ENCODE measurements at places on chromosomes 11 and 22.

DNA sequence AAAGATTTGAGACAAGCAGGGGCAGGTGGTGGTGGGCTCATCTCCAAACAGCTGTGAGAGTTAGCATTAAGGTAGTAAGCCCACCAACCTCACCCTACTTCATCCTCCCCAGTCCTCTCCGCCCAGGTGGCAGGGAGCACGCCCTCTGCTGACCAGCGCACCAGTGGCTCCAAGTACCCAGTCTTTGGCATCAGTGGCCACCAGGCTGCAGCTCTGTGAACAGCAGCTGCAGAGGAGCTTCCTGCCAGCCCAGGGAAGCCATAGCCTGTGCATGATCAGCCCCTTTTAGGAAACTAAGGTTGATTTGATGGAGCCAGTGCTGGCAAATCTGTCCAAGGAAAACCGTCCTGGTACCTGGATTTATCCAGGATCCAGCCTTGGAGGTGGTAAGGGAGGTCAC lies 21.7 kb downstream of the CAVIN3 start:
- DNase-seq, result peak; percentile 72

GRCh38 chr11:80362563-80363340 lies 921.9 kb upstream of the TENM4 start:
- DNase-seq, result no peak

DNA sequence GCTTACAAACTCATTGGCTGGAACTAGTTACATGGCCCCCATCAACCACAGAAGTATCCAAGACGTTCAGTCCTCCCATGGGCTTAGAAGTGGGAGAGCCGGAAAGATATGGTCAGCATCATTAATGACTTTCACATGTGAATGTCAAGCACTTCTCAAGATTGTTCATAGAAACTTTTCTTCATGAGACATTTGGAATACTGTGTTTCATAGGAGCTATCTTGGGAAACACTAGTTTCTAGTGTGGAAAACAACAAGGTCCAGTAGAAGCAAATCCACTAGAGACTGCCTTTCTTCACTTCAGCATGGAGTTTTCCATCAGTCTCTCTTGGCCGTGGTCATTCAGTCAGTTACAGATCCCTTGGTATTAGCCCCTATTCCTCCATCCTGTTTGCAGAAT lies 160.9 kb downstream of the C11orf91 start:
- no peak for DNase-seq

DNA sequence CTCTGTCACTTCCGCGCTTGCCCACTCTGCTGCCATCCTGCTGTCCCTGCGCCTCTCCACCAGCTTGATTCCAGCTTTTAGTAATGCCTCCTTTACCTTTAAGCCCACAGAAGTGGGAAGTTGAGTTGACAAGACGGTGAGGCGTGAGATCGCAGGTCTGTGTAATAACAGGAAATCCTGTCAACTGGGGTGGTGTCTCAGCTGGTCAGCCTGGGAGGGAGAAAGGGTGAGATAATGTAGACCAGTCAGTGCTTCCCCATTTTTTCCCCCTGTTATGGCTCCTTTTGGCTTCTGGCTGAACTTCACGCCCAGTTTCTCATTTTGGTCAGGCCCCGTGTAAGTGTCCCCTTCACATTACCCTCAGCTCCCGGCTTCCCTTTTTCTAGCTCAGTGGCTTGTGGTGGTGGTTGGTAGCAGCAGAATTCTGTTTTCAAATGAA lies 98.9 kb downstream of the TRAF6 start:
- DNase-seq, result peak; percentile 28

GRCh38 chr22:27262361-27262760 lies 539.2 kb downstream of the MN1 start:
- DNase-seq, result no peak

DNA sequence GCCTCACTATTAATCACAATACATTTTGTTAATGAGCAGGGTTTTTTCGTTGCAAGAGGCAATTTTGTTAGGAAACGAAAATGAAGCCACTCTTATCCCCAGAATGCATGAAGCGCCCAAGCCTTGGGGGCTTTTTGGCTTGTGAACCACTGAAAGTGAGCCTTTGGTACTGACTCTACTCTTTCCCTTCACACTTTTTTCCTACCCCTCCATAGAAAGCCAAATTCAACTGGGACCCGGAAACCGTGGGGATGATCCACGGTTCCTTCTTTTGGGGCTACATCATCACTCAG lies 4.8 kb downstream of the SLC17A6 start:
- DNase-seq, result no peak

DNA sequence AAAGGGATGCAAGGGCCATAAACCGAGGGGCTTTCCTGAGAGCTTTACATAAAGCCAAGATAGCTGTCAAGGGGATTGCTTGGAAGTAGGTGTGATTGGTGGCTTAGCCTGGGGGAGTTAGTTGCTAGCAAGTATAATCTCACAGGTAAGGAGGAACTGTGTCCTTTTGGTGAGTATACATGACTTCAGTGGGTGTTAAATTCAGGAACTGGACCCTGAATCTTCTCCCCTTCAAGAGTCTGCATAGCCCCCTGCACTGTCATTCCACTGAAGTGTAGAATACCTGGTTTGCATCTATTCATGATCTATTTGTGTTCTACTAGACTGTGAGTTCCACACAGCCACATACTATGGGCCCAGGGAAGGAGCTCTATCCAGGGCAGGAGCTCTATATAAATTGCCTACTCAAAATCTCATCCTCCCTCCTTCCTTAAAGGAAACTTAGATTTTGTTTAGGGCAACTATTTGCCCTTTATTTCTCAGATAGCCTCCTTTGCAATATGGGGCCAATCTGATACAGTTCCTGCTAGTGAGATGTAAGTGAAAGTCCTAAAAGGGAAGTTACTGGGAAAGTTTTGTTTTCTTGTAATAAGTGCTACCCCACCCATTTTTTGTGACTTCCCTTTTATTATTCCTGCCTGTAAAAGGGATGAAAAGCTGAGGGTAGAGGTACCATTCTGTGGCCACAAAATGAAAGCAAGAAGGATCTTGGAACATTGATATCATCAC lies 120.5 kb downstream of the PGR start:
- DNase-seq, result no peak

DNA sequence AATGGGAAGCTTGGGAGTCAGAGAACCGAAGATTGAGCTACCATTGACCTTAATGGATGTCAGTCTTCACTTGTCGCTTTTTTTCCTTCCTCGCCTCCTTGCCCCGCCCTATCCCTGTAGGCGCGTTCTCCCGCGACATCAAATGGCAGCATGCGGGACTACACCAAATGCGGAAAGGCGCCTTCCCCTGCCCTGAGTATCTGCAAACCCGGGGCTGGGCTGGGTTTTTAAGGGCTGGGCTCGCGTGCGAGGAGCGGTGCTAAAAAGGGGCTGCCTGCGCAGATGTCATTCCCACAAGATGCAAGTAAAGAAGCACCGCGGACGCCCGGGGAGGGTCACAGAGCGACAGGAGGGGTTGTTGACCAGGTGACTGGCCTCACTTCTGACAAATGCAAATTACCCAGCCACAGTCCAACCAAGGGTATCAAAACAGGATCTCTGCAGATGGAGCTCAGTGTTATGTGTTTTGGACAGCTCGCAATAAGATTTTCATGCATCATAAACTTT lies 4.7 kb upstream of the FAM111B start:
- peak; percentile 84 for DNase-seq

GRCh38 chr11:44634401-44635281 lies 69.2 kb downstream of the CD82 start:
- DNase-seq, result peak; percentile 93

GRCh38 chr11:69657911-69658625 lies 17.1 kb downstream of the LTO1 start:
- DNase-seq, result peak; percentile 54

DNA sequence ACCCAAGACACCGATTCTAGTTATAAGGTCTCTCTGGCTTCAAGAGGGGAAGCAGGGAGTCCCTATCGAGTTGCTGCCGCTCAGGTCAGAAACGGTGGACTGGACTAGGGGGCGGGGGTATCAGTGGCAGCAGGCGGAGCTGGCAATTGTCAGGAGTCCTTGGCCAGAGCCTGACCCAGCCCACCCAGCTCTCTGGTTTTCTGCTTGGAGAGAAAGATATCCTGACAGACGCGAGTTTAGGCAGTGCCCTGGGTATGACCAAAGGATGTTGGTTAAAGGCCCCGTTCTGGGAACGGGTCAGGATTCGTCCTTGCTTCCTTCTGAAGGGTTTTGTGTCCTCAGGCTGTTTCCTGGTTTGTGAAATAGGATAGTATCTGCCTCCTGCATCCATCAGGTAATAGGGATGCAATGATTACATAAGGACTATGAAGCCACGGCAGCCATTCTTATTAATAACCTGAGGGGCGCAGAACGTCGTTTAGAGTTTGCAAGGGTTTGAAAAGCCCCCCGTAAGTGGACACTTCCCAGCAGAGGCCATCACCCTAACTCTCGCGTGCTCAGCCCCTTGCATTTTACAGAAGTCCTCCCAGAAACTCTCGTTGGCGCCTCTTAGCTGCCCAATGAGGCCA lies 700 bp upstream of the DEPDC5 start:
- peak; percentile 31 for DNase-seq

GRCh38 chr22:50699756-50700386 lies 27.2 kb downstream of the SHANK3 start:
- no peak for DNase-seq

DNA sequence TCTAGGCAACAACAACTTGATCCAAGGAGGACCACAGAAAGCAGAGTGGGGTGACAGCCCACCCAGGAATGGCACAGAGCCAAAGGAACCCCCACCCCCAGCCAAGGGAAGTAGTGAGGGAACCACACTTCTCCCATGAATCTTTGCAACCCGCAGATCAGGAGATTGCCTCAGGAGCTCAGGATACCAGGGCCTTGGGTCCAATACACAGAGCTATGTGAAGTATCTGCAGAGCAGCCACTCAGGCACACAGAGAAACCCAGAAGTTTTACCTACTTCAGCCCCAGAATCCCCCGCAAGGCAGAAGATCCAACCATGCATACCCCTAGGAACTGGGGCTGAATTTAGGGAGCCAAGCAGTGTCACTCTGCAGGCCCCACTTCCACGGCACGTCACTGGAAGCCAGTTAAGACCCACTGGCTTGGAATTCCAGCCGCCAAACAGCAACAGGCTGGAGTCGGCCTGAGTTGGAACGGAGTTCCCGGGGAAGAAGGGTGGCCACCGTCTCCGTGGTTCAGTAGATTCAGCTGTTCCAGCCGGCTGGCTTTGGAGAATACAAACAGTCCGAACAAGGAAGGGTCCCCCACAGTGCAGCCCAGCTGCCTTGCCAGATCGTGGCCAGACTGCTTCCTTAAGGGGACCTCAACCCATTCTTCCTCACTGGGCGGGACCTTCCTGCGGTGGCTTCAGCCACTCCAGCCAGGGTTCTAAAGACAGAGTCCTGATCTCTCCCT lies 174.1 kb downstream of the TTC28 start:
- no peak for DNase-seq

DNA sequence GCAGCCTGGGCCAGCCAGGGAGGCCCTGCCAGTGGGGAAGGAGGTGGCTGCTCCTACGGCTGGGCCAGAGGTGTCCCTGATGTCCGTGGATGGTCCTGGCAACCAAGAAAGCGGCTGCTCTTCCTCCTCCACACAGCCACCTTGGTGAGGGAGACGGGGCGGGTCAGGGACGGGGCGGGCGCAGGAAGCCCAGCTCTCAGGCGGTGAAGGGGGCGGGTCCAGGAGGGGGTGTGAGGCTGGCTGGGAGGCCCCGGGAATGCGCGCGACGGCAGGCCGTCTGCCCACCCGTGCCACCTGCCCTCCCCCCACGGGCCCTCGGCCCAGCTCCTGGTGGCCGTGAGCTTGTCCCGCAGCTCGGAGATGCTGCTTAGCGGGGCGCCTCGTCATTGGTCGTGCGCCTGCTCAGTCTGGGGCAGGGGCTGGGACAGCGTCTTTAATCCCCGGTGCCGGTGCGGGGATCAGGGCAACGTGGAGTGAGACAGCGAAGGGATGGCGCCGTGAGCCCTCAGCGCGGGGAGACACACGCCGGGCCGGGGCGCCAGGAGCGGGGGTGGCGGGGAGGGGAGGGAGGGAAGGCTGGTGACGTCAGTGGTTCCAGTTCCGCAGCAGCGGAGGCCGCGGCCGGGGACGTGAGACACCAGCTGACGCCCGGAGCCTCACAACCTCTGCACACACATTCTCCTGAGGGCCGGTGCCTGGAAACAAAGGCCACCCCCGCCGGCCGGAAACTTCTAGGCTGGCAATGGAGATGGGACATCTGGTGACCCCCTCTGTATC lies 6.7 kb upstream of the BRSK2 start:
- peak; percentile 83 for DNase-seq

DNA sequence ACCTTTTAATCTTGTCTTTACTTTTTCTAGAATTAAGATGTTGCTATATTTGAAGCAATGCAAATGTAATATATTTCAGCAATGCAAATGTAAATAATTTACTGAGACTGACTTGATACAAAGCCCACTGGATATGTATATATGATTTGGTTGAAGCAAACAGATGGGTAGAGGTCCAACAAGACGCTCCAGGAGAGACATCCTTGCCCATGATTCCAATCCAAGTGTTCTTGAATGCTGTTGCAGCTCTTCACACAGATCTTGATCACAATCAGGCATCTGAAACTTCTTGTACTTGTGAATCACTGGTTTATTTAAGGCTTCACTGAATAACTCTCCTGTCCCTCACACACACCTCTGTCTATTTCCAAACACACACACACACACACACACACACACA lies 507.0 kb downstream of the LRRC4C start:
- DNase-seq, result no peak

- DNase-seq, result peak; percentile 56
Observed at GRCh38 chr22:43186272-43187170, at the start of gene TTLL12. Gene TTLL12, minus strand, starts transcription at chr22:43187134. Its CDS starts 65 bp downstream, at chr22:43187069.

GRCh38 chr11:66689661-66690590 lies 12.2 kb upstream of the RBM4B start:
- DNase-seq, result no peak

DNA sequence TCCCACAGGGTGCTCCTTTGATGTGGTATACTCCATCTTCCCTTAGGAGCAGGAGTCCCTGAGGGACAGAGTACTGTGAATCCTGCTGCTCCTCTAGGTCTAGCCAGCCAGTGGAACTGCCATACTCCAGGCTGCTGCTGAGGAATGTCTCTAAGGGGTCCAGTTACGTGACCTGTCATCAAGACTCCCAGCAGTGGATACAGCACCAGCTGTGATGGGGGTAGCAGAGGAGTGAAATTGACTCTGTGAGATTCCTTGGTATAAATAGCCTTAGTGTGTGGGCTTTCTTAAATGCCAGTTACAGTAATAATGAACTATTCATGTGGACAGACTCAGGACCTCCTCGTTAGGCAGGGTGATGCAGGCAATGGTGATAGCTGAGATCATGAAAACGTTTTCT lies 140.4 kb upstream of the LUZP2 start:
- no peak for DNase-seq

DNA sequence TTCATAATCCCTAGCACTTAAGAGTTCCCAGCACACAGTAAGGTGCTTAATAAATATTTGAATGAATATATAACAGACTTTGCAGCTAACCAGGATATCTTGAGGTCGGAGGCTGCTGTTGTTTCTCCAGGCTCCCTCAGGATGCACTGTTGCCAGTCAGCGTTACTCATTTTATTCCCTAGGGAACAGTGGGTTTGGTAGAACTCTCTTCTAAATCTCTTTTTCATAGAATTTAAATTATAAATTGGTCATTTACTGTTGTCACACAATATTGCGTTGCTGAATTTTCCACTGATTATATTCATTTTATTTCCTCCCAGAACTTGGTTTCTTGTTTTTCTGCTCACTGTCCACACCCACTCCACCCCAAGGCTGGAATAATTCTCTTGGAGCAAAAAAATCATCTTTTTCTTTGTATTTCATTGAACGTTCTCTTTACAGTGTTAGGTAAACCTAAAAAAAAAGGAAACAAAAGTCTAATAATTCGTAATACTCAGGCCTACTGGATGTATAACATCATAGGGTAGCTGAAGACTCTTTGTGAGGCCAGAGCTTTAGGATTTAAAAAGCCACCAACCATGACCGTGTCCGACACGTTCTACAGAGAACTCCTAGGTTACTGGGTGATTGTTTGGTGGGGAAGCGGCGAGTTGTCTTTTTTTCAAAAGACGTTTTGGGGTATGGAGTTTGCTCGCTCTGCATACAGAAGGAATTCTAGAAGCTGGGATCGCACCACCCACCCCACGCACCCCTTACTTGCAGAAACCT lies 766 bp upstream of the CAPRIN1 start:
- DNase-seq, result peak; percentile 31
